ENCODE measurements at places on chromosomes 1 and 21.
A peak's percentile ranks its signal among the peaks of the same experiment; 100 is the strongest.

DNA sequence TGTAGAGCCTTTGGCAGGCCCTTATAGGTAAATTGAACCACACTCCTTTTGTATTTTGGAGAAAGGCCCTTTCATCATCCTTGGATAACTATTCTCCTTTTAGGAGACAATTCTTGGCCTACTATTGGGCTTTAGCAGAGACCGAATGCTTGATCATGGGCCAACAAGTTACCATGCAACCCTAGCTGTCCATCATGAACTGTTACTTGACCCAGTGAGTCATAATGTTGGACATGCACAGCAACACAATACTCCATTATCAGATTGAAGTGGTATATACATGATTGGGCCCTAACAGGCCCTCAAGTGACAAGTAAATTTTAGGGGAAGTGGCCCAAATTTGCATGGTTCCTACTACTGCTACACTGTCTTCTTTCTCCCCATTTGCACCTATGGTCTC, 84.4 kb downstream of the CATSPERE start:
- DNase-seq, result peak; percentile 51

DNA sequence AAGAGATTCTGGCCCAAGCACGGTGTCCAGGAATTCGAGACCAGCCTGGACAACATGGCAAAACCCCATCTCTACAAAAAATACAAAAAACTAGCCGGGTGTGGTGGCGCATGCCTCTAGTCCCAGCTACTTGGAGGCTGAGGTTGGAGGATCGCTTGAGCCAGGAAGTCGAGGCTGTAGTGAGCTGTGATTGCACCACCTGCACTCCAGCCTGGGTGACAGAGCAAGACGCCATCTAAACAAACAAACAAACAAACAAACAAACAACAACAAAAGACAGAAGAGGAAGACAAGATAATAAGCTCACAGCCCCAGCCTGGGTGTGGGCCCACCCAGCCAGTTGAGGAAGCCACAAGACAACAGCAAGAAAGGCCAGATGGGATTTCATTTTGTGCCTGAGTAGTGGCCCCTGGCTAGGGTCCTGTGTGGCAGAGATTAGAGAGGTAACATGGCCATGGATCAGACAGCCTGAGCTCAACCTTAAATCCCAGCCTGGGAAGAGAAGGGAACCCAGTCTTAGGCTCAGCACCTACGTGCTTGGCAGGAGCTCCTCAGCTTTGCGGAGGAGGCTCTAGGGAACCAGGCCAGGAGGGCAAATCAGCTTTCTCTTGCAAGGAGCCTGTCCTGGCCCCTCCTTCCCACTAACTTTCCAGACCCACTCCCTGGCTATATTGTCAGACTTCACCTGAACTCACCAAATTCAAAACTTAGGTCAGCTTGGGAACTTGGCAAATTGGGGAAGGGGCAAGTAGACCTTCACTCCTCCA, 4.9 kb upstream of the BEST4 start:
- DNase-seq, result no peak

DNA sequence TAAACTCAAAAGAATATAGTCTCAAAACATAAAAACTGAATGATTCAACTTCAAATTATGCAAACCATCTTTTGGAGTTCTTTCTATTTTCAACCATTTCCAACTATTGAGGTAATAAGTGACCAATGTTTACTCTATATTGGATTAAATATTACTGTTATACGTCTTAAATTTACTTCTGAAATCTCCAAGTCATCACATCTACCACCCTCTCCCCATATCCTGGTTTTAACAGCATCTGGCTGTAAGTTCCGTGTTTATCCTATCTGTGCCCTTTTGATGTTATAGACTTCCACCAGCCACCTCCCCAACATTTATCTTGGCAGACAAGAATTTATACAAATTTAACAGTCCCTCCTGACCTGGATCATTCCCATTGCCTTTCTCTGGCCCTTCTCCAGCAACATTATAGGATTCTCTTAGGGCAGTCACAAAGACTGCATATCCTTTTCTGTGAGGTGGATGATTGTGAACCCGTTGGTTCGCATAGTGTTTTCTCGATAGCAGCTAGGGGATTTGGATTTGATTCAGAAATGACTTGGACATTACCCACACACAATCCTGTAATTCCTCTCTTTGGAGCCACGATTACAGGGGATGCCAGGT, 313.4 kb upstream of the FMN2 start:
- no peak for DNase-seq

- DNase-seq, result no peak
Measured at GRCh38 chr1:51203121-51203873, 32.8 kb upstream of the RNF11 start.

DNA sequence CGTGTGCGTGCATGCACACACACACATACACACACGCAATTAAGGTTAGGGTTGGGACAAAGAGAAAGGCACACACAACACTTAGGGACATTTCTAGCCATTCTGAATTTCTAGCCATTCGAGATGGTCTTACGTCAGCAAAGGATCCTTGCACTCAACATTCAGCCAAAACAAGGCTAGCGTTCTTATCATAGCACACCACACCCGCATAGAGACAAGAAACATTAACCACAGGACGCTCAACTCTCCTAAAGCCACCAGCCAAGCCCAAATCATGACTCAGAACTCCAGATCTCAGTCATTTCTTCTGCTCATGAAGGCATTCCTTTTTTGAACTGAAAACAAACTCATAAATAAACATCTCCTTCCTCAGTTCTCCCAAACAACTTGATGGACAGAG, 106.8 kb downstream of the LMO4 start:
- DNase-seq, result peak; percentile 70

DNA sequence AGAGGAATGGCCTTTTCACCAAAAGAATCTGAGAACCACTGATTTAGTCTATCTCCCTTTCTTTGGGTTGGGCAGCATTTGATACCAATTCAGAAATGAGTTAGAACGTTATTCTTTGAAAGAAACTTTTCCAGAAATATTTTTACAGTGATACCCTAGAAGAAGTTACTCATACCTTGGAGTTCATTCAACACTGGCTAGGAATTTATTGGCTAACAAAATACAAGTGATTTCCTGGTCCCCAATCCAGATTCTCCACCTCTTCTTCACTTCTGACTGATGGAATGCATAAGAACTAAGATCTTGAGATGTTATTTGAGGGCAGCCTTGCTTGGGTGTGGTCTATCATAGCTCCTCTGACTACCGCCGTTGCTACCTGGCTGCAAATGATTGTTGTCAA, 9.4 kb downstream of the C1orf162 start:
- peak; percentile 65 for DNase-seq

DNA sequence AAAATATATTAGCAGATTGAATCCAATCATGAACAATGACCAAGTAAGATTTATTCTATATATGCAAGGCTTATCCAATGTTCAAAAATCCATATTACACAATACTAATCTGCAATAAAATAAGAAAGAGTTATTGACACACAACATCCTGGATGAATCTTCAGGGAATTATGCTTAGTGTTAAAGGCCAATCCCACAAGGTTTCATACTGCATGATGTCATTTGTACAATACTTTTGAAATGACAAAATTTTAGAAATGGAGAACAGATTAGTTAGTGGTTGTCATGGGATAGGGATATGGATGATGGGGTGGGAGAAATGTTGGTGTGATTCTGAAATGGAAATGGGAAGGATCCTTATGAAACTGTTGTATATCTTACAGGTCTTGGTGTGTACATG, 425.7 kb downstream of the SIPA1L2 start:
- no peak for DNase-seq

DNA sequence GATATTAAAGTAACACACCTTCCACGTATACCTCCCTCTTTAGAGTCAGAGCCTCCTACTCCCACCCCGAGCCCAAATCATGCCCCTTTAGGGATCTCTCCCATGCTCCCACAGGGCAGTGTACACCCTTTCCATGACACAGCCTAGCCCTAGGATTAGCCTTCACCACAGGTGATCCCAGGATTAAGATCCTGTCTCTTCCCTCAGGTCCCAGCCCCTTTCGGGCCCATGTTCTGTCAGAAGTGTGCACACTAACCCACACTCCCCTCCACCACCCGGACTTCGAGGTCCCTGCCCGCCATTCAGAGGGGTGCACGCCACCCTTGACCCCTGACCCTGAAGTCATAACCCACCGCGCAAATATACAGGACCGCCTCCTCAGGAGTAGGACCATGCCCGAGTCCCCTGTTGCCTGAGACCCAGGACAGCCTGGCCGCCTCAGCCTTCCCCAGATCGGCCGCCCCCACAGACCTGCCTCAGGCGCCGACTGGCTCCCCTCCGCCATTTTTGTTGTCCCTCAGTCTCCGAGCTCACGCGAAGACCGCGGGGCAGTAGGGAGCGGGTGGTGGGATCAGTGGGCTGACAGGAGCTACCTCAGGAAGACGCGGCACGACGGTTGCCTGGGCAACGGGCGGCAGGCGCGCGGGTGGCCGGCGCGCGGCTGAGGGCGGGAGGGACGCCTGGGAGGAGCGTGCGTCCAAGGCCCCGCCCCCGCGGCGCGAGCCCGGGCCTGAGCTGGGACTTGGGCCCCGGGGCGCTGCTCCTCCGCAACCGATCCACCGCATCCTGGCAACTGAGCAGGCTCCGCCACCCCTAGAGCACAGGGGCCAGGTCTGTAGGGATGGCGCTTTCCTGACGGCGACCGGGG, at the start of gene AGBL4:
Gene AGBL4 (minus strand): TSS at position 663 of the 868 bp plus-strand sequence.
- DNase-seq, result no peak

GRCh38 chr1:1067860-1068516, 6.1 kb downstream of the RNF223 start:
- no peak for DNase-seq

Measured in fibroblast of the aortic adventitia (primary cell).